ENCODE measurements at places on chromosomes 11 and 22.

DNA sequence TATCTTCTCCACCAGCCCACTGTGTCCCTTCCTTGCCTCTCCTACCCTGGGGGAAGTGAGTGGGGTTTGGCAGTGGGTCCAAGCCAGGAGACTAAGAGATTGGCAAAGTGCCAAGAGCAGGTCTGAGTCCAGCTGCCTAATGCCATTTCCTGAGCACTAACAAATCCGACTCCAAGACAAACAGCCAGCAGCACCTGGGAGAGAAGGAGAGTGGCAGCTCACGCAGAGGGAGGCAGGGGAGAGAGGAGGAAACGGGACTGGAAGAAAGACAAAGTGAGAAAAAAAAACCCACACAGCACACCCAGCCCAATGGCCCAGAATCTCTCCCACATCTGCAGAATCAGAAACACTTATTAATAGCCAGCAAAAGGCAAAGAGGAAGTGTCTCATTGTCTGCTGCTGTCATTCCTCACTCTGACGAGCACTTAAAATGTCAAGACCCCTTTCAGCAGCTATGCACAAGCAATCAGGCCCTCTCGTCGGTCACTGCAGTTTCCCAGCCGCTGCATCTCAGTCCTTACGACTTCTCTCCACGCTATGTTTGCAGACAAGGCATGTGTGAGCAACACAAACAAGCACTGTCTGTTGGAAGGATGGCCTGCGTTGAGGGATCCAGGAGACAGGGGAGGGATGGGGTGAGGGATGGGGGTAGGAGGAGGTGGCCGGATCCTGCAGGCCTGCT is 558.4 kb upstream of the CADM1 start:
- DNase-seq: no peak

GRCh38 chr11:65382804-65383368 is 440 bp upstream of the SLC25A45 start:
- no peak for DNase-seq

- DNase-seq: no peak
Measured at GRCh38 chr11:58495906-58496305, 12.0 kb downstream of the OR5B21 start.

- DNase-seq: no peak
Measured at GRCh38 chr11:95567685-95568084, 221.9 kb downstream of the FAM76B start.

DNA sequence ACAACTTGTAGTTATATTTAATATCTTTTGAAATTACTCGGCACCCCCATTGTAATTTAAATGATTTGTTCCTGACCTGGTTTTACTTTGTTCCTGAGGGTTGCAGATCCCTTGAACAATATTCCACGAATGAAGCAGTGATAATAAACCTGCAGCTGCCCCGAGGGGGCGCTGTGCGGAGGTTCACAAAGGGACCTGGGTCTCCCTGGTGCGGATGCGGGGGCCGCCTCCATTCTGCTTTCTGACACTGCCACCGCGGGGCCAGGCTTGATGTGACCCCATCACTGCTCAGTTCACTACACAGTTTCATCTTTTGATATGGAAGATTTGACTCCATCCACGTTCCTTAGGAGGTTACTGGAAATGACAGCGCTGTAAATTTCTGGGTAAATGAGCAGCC is 62.9 kb upstream of the PRODH start:
- peak; percentile 31 for DNase-seq
